ENCODE measurements at places on chromosomes 11 and 22.
A peak's percentile ranks its signal among the peaks of the same experiment; 100 is the strongest.

- DNase-seq: no peak
Measured at GRCh38 chr22:22171357-22172218, 73.0 kb upstream of the VPREB1 start.

DNA sequence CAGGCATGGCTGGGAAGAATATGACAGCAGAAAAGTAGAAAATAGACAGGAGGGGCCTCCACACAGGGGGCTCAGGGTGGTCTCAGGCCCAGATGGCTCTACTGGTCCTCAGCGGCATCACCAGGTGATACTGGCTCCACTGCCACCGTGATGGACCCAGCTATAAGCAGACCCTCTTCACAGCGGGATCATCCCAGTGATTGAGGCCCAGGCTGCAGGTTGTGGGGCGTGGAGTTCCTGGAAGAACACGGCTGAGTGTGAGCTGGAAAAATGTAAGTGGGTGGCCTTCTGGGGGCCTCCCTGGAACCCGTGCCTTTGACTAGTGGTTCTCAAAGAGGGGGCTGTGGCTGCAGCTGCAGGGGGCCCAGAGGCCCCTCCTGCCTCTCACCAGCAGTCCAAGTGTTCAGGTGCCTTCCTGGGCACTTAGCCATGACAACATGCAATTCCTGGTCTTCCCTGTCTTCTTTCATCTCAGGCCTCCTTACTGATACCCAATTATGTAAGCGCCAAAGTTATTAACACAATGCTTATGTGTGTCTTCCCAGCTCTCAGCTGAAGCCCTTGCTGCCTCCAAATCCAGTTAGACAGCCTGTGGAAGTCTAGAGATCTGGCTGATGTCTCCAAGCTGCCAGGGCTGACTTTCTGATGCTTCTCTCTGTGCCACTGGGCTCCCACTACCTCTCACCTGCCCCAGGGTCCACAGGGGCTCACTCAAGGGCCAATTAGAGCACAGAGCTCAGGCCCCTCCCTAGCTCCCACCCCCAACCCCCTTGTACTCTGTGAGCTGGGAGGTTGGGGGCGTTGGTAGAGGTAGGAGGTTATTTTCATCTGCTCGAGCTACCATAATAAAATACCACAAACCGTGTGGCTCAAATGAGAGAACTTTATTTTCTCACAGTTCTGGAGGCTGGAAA, 110.1 kb upstream of the LMO1 start:
- no peak for DNase-seq

GRCh38 chr11:100824041-100824809, 137.1 kb downstream of the ARHGAP42 start:
- no peak for DNase-seq

DNA sequence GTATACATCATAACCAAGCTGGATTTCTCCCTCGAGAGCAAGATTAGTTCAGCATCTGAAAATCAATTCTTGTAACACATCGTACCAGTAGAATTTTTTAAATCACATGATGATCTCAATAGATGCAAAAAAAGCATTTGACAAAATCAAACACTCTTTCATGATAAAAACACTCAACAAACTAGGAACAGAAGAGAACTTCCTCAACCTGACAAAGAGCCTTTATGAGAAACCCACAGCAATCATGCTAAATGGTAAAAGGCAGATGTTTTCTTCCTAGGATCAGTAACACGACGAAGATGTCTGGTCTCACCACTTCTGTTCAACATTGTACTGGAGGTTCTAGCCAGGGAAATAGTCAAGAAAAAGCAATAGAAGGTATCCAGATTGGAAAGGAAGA, 34.1 kb upstream of the TMPRSS4 start:
- DNase-seq: no peak

DNA sequence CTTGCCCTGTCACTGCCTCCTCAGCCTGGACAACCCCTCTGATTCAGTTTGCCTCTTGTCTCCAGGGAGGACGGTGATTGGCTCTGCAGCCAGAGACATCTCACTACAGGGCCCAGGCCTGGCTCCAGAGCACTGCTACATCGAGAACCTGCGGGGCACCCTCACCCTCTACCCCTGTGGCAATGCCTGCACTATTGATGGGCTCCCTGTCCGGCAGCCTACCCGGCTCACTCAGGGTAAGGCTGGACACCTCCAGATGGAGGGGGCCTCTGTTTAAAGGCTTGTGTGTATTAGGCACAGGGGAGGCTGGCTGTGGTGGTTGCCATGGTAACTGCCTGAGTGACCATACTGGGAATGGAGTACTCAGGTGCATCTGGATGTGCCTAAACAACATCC, 8.6 kb downstream of the PHLDB1 start:
- no peak for DNase-seq

GRCh38 chr11:98874050-98874449, 146.7 kb upstream of the CNTN5 start:
- DNase-seq: no peak

DNA sequence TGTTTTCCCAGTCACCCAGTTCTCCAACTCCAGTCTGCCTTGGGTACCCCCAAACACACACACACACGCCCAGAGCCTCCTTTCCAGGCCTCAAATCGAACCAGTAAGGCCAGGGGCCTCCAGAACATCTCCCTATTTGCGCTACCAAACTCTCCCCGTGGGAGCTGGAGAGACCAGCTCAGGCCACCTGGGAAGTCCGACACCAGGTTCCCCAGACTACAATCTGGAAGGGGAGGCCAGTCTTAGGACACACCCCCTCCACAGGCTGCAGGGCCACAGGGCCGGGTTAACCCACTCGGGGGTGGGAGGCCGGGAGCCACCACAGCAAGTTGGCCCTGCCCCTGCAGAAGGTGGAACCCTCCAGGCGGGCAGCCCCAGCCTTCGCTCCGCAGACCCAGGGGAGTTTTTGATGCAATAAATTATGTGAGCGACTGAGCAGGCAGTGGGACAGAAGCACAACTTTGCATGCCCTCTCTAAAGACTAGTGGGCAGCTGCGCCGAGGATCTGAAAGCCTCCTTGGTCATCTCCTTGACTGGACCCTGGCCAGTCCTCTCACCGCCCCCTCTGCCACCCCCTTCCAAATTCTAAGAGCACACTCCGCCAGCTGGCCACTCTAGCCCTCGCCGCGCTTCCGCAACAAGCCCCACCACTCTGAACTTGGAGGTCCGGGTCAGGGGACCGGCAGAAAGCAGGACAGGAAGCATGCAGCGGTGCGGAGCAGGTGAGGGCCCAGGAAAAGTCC, 2.8 kb downstream of the IGF2 start:
- no peak for DNase-seq

GRCh38 chr11:2483426-2483825, 38.6 kb downstream of the KCNQ1 start:
- no peak for DNase-seq

GRCh38 chr22:33112580-33112979, 54.4 kb upstream of the SYN3 start:
- DNase-seq: no peak

DNA sequence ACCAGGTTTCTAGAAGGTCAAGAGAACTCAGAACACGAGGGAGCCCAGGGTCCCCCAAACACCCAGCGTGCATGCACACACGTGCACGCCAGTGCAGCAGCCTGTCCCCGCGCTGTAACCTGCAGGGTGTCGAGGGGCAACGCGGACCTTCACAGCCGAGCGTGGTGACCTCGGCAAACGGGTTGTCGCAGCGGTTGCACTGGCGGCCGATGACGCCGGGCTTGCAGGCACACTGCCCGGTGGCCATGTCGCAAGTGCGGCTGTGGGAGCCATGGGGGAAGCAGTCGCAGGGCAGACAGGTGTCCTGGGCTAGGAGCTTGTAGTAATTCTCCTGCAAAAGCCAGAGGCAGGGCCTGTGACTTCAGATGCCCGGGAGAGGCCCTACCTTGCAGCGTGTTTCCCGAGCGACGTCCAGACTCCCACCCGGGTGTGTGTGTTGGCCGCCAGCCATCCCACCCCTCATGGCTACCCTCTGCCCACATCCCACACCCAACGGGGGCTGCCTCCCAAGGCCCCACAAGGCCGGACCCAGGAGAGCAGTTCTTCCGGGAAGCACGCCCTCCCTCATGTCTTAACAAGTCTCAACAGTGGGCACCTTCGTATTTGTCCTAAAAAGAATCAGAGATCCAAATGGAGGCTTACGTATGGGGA, 56.1 kb downstream of the TRMU start:
- no peak for DNase-seq

- no peak for DNase-seq
Measured at GRCh38 chr11:10730151-10730550, 20.9 kb upstream of the CTR9 start.

DNA sequence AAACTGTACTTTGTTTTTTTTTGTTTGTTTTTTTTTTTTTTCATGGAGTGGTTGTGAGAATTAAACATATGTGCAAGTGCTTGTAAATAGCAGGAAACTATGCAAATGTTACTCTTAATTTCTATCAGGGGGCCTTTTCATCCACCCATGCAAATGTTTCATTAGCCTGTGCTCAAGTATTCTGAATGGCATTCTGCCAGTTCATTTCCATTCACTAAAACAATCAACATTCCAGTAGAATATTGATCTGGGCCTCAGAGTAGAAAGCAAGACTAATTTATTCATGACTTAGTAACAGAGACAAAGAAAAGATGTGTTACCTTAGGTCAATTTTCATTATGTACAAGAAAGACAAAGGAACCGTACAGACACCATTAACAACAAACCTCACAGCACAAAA, 971.4 kb downstream of the DLG2 start:
- peak; percentile 25 for DNase-seq

GRCh38 chr11:131894615-131895544, 524.5 kb downstream of the NTM start:
- no peak for DNase-seq

GRCh38 chr11:78355309-78355705, 62.3 kb downstream of the GAB2 start:
- no peak for DNase-seq

- DNase-seq: no peak
Measured at GRCh38 chr11:59776210-59777066, 21.3 kb downstream of the STX3 start.

DNA sequence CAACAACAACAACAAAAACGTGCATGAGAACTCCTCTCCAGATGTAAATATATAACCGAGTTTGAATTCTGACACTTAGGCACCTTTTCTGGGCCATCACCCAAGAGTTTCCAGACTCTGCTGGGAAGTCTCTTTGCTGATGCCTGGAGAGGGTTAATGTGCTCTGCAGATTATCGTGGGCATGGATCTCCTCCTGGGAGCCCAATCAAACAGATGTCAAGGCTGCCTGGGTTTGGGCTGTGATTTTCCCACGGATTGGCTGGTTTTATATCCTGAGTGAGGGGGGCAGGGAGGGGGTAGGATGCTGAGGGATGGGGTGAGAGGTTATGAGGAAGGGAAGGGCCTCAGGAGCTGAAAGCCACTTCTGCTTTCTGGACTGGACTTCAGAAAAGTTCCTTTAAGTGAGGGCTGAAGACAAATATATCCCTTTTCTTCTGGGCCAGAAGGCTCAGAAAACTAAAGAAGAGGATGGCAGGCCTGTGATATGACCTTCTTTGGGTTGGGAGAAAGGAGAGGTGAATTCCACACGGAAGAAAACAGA, 4.2 kb downstream of the ELF5 start:
- no peak for DNase-seq

GRCh38 chr11:66157182-66157864, 87.3 kb downstream of the PACS1 start:
- no peak for DNase-seq

DNA sequence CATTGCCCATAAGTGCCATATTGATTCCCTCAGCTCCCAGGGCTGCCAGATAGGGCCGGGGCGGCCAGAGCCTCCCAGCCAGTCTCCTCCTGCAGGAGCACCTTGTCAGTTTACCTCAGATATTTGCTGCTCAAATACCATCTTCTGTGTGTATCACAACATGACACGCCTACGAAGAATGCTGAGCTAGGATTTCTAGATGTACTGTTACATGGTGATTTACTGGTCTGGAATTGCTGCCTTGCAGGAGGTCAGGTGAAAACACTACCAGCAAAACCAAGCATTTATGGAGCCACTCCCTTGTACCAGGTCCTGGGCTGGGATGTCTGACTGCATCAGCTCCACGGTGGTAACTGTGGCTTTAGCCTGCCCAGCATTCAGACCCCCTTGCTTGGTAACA, 11.8 kb downstream of the MICAL3 start:
- DNase-seq: no peak

DNA sequence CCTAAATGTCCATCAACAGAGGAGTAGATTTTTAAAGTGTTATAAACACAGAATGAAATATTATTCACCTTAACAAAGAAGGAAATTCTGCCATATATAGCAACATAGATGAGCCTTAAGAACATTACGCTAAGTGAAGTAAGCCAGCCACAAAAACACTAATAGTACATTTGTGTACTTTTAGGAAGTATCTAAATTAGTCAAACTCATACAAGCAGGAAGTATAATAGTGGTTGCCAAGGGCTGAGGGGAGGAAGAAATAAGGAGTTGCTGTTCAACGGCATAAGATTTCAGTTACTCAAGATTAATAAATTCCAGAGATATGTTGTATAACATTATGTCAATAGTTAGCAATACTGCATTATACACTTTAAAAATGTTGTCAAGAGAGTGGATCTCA, 181.7 kb upstream of the ZC3H12C start:
- no peak for DNase-seq

GRCh38 chr11:105489446-105489845, 120.4 kb upstream of the GRIA4 start:
- DNase-seq: no peak

GRCh38 chr11:115682101-115682500, 177.9 kb upstream of the CADM1 start:
- DNase-seq: no peak

GRCh38 chr11:35746356-35747153, 84.0 kb downstream of the TRIM44 start:
- no peak for DNase-seq

DNA sequence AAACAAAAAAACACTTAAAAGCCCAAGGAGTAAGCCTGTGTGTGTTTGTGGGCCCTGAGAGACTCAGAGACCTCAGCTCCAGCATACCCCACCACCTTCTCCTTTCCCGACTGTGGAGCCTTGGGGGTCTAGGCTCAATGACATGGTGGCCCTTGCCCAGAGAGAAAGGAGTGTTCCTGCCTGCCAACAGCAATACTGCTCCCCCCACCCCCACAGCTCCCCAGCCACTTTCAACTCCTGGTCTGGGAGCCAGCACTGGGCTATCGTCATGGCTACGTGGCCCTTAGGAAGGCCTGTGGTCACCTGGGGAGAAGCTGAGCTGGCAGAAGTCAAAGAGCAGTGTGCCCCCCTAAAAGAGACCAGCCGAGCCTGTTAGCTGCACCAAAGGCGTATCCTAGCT, 2.6 kb downstream of the PPP1R14B start:
- no peak for DNase-seq

DNA sequence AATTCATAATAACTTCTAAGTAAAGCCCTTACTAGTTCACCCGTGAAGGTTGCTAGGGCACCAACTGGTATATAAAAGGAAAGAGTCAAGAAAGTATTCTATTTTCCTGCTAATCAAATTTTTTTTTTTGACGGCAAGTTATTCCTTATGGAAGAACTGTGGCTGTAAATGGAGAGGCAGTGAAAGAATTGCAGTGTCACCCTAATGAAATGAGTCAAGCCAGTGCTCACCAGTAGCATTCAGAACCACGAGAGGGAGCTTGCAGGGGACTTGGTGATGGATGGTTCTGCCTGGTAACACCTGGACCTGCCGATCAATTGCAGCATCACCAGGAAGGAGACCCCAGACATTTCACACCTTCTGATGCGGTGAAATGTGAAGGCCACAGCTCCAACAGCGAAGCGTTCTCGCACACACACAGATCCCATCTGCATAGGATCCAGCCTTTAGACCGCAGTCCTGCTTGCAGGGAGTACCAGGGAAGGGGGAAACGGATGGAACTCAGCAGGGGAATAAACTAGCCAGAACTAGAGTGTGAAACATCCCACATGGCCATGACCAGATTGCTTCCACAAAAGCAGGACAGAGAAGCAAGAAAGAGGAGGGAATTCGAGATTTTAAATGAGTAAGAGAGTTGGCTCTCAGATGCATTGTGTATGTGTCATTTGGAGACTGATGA, 326.2 kb downstream of the TBC1D22A start:
- no peak for DNase-seq
